ENCODE measurements at places on chromosomes 4 and X.

GRCh38 chrX:48676893-48677270, 6.7 kb upstream of the WAS start:
- DNase-seq: no peak

DNA sequence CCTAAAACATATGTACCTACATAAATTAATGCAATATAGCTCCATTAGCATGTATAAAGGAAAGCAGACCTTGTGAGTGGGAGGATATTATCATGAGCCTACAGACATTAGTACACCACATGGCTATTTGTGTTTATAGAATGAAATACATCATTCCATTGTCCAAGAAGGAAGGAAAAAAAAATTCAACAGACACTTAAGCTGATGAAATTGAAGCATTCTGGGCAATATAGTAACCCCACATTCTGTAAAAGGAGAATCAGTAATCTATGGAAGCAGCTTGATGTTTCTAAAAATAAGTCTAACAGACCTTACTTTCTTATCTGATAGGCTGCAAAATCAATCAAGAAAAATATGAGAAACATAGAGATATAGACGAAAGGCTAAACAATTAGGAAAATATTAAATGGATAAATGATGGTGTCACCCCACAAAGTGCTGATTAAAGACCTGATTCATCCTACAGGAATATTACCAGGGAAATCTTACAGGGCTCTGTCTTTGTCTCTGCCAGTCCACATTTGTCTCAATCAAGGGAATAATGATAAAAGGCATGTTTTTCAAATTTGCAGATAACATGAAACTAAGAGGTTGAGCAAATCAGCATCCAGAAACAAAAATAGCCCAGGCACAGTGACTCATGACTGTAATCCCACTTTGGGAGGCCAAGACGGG, 76.8 kb downstream of the COMMD8 start:
- DNase-seq: no peak

DNA sequence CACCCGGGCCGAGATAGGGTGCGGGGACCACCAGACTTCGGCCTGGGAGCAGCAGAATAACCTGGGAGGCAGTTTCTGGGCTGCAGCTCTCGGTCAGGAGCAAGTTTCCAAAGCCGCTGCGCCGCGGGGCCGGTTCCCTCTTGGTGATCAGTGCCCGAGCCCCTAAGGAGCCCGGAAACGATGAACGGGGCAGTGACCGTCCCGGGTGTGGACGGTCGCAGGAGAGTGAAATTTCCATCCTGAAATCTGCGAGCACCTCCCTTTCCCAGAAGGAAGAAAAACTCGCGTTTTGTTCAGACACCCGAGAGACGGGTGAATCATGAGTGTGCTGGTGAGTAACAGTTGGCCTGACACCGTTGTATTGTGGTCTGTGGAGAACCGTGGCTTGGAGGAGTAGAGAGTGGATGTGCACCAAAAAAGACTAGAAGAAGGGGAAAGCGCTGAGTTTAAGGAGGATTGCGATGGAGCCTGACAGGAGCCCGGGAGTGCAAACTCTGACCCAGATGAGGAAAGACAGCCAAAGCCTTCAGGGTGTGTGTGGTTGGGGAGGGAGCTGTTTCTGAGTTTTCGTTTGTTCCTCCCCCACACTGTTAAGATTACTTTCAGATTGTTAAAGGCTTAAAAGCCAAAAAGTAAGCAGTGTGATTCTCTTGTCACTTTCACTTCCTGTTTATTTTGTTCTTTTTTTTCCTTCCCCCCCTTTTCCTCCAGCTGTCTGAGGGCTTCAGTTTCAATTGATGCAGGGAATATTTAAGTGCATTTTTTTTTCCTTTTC, 828 bp downstream of the MCUB start:
- DNase-seq: peak; percentile 61

GRCh38 chr4:1978226-1978625, 30.5 kb downstream of the NELFA start:
- no peak for DNase-seq

GRCh38 chr4:83259586-83259985, 25.0 kb downstream of the COQ2 start:
- no peak for DNase-seq
